NCI-H1930 (cell line): ENCODE measurements at places on chromosomes 7 and 10.

DNA sequence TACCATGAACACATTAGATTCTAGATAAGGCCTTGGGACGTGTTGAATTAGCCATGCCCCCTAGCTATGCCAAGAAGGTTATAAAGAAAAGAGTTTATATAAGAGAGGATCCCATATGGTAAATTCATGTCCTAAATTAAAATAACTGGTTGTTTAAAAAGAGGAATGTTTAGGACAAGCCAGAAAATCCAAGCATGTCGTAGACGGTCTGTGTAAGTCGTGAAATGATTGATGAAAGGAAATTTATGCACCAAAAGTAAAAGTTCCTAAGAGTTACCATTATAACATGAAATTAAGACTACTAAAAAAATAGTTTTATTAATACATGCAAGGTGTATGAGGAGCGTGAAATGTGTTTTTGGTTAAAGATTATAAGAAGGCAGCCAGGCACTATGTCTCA is 624.9 kb downstream of the ARL4A start:
- no peak for DNase-seq

GRCh38 chr7:27709137-27710075 is 30.6 kb upstream of the TAX1BP1 start:
- no peak for DNase-seq

DNA sequence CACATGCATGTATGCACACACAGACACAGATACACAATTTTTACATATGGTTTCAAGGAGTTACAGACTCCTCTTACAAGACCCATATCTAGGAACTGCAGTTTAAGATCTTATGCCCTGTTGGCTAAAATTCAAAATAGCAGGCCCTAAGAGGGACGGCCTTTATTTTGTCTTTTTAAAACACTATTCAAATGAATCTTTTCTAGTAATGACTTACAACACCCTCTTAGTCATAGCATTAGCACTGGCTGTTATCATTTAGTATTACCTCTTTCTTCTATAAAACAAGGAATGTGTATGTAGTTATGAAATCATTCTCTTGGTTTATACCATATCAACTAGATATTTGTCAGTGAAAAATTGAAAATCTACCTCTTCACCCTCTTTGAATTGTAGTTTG is 15.3 kb downstream of the PAPSS2 start:
- DNase-seq, result no peak

- no peak for DNase-seq
Observed at GRCh38 chr7:84188786-84189405, 5.7 kb downstream of the SEMA3A start.

DNA sequence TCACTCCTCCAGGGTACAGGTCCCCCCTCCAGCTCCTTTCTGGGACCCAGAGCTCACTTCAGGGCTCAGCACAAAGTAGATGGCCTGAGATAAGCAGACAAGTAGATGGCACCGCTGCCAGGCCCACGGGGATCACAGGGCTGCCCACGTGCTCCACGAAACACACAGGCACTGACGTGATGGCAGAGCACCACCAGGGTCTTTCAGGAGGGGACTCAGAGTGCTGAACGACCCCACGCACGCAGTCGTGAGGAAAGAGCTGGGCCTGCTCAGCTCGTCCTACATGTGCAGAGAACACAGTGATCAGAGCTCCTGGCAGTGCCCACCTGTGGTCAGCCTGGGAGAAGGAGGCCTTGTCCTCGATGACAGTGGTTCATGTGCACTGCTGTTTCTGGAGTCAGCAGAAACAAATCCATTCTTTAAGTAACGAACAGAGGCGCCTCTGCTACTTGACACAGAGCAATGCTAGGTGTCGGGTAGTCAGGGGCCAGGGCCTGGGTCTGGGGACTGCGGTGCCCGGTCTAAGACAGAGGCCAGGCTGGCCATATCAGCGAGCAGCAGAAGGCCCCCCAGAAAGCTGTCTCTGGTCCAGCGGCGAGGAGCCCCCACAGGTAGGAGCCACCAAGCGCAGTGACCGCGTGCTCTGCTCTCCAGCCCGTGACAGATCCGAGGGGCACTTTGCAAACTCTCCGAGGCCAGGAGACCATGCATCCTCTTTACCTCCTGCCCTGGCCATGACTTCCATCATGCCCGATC is 129.8 kb upstream of the FAM20C start:
- DNase-seq, result no peak

GRCh38 chr7:50153148-50153547 is 60.1 kb upstream of the ZPBP start:
- DNase-seq, result no peak

- DNase-seq, result no peak
Observed at GRCh38 chr7:19248681-19249080, 103.5 kb upstream of the FERD3L start.

DNA sequence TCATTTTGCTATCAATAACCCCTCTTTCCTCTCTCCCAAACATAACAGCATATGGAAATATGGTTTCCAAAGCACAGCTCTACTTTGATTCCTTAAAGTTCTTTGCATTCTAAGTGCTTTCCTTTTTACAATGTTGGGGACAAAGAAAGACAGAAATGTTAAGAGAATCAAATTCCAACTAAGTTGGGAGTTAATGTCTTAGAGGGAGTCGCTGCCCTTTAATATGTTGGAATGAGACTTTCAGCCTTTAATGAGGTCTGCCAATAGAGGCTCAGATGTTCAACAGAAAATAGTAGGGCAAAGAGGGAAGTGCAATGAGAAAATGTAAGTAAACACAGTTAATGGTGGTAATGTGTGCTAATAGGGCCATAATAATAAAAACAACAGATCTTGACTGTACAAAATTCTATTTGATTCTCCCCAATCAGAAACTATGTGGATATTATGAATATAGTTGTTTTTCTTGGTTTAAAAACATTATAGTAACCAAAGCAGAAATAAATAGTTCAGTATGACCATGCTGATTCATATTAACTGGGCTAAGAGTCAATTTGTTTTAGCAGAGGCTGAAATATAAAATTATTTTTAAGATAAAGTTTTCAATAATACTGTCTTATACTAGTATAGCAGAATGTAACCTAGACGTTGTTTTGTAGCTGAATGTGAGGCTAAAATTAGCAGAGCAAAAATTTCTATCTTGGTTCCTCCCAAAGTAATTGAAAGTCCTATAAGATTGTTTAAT is 10.3 kb downstream of the HYCC1 start:
- DNase-seq, result no peak

GRCh38 chr7:131786204-131786603 is 229.8 kb upstream of the PODXL start:
- DNase-seq, result no peak

DNA sequence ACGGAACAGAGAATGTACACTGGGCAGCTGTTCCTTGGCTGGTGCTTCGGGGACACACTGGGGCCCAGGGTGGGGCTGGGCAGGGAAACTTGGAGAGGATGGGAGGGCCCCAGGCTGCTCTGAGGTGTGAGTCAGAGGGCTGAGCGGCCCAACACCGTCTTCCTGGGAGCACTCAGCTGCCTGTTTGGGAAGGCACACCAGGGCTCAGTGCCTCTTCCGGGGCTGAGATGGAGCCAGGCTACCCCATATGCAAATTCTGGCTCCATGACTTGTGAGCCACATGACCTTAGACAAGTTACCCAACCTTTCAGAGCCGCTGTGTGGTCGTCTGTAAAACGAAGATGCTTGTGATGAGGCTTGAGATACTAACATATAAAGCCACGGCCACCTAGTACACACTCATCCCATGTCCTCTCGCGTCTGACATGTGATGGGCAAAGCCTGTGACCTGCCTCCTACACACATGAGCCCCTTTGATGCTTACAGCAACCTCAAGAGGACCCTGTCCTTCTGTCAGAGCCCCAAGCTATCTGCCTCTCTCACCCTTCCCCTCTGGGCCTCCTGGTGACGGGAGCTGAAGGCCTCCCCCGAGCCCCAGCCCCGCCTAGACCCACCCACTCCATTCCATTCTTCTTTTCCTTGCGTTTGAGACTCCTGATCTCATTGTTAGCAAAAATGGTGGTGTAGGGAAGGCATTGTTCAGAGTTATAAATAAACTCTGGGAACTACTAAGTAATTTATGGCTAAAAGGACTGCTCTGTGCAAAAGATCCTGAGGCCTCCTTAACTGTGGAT is 26.1 kb downstream of the KLRG2 start:
- no peak for DNase-seq

GRCh38 chr7:3301449-3301731 is 338 bp downstream of the SDK1 start:
- DNase-seq, result no peak

- no peak for DNase-seq
Observed at GRCh38 chr10:1954300-1954699, 217.0 kb upstream of the ADARB2 start.

GRCh38 chr7:28330384-28331070 is 81.8 kb upstream of the CREB5 start:
- DNase-seq, result no peak

- DNase-seq, result peak; percentile 54
Observed at GRCh38 chr7:135512135-135512887, 2.4 kb upstream of the CNOT4 start.

DNA sequence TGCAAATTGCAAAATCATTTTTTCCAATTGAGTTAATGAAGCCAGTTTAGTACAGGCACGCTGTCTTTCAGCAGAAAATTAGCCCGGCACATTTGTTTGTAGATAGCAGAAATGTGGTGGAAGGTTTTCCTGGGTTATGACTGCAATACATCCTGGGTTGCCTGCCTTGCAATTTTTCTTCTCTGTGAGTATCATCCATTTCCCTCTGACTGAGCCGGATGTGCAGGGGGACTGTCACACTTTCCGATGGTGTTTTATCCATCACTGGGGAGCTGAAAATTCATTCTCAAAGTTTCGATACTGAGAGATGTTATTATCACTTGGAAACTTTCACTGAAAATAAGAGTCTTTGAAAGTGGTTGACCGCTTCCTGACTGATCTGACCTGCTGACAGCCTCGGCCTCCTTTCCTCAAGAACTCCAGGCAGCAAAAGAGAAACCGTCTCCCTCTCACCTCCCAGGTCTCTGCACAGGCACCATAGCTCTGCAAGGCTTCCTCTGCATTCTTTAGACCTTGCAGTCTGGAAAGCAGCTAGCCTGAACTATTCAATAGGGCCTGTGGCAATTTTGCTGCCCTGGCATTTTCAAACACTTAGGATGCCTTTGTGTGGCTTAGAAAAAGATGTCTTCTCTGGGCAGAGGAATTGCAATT is 320.8 kb upstream of the NRP1 start:
- no peak for DNase-seq

- no peak for DNase-seq
Observed at GRCh38 chr7:65230231-65230630, 143.4 kb upstream of the ZNF92 start.

- DNase-seq, result no peak
Observed at GRCh38 chr10:69045441-69046300, 42.2 kb upstream of the SRGN start.
